NCI-H2081 (cell line): ENCODE measurements at places on chromosomes 6 and 20.

GRCh38 chr6:31875877-31876276 lies 2.9 kb downstream of the SLC44A4 start:
- no peak for DNase-seq

- no peak for DNase-seq
Observed at GRCh38 chr6:169915769-169916550, 164.5 kb downstream of the ERMARD start.

DNA sequence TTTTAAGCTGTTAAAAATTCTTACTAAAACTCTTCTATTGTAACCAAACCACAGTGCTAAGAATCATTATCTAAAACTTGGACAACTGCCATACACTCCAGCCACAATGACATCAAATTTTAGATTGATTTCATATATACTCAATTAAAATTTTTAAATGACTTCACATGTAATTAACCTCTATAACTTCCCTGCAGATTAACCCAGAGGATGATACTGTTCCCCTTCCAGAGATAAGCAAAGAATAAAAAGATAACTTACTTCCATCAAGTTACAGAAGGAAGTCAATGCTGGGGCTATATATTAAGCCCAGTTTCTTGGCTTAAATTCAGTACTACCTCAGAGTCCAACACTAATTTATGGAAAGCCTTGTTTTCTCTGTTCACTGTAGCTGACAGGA lies 71.3 kb downstream of the ARHGAP18 start:
- DNase-seq = no peak

DNA sequence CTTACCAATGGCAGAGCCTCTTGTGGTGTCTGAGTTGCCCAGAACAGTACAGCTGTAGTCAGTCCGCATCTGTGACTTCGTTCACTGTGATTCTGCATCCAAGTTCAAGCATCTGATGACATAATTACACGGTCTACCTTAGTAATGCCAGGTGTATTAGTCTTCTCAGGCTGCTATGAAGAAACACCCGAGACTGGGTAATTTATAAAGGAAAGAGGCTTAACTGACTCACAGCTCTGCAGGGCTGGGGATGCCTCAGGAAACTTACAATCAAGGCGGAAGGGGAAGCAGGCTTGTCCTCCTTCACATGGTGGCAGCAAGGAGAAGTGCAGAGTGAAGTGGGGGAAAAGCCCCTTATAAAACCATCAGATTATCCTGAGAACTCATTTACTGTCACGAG lies 163.9 kb upstream of the SULF2 start:
- DNase-seq = no peak

- DNase-seq = no peak
Observed at GRCh38 chr20:21087862-21088540, 18.2 kb downstream of the LINC00237 start.

DNA sequence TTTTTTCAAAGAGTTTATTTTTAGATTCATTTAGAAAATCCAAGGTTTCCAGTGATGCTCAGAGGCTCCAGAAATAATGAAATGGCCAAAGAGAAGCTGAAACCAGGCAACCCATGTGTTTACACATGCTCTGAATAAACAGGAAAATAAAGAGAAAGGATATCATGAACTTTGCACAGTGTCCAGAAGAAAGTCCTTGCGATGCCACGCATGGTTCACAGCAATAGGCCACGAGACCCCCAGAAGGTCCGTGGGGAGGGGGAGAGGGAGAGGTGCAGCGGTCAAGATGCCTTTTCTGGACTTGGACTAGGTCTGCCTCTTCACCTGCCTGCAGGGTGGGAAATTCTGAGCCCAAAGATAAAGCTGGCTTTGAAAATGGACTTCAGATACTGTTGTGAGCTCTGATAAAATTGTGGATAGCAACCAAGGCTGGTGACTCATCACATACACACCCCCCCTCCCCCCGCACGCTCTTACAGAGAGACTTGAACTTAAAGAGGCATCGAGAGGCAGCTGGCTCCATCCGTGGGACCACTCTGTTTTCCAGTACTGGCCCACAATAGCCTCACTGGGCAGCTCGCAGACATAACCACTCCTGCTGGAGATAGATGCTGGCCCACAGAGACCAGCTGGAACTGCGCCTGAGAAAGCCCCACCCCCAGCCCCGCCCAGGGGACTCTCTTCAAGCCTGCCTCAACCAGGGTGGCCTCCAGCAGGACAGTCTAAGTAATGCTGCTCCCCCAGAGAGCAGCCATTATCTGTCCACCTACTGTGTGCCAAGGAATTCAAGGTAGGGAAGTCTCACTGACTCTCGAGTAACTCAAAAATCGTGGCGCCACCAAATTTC lies 21.2 kb upstream of the NFATC2 start:
- DNase-seq = no peak

DNA sequence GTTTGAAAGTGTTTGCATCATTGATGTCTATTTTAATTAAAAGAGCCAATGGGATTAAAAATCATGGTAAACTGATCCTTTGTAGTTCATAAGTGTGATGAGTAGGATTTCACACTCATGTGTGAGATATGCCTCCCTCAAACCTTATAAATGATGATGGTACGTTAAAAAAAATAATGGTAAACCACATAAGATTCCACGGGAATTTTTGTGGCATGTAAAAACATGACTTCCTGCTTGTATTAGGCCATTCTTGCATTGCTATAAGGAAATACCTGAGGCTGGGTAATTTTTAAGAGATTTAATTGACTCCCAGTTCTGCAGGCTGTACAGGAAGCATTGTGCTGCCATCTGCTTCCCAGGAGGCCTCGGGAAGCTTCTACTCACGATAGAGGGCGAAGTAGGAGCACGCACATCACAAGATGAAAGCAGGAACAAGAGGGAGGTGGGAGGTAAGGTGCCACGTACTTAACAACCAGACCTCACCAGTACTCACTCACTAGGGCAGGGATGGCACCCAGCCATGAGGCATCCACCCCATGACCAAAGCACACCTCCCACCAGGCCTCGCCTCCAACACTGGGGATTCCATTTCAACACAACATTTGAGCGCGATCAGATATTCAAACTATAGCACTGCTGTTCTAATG lies 187.6 kb upstream of the QKI start:
- DNase-seq = no peak

- DNase-seq = peak; percentile 6
Observed at GRCh38 chr20:45629496-45630100, at the start of gene WFDC10A. TSS of gene WFDC10A (plus strand) at chr20:45629739. CDS start at chr20:45629814, 75 bp downstream.

- no peak for DNase-seq
Observed at GRCh38 chr6:12842658-12843057, 126.1 kb downstream of the PHACTR1 start.
